ENCODE measurements at places on chromosomes 11 and 22.

- no peak for DNase-seq
Measured at GRCh38 chr22:31950226-31950625, 5.9 kb downstream of the YWHAH start.

GRCh38 chr22:31602259-31602952 lies 59.6 kb downstream of the PISD start:
- peak; percentile 87 for DNase-seq

DNA sequence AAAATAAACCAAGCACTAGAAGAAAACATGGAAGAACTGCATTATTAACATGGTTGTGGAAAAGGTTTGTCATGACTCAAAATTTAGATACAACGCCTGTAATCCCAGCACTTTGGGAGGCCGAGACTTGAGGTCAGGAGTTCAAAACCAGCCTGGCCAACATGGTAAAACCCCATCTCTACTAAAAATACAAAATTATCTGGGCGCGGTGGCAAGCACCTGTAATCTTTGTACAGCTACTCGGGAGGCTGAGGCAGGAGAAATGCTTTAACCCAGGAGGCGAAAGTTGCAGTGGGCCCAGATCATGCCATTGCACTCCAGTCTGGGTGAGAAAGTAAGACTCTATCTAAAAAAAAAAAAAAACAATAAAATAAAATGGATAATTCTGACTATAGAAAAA lies 23.7 kb downstream of the GNB1L start:
- no peak for DNase-seq

GRCh38 chr11:20611445-20611844 lies 12.0 kb downstream of the SLC6A5 start:
- DNase-seq: no peak

- DNase-seq: no peak
Measured at GRCh38 chr22:37284805-37285355, 2.6 kb downstream of the CYTH4 start.

DNA sequence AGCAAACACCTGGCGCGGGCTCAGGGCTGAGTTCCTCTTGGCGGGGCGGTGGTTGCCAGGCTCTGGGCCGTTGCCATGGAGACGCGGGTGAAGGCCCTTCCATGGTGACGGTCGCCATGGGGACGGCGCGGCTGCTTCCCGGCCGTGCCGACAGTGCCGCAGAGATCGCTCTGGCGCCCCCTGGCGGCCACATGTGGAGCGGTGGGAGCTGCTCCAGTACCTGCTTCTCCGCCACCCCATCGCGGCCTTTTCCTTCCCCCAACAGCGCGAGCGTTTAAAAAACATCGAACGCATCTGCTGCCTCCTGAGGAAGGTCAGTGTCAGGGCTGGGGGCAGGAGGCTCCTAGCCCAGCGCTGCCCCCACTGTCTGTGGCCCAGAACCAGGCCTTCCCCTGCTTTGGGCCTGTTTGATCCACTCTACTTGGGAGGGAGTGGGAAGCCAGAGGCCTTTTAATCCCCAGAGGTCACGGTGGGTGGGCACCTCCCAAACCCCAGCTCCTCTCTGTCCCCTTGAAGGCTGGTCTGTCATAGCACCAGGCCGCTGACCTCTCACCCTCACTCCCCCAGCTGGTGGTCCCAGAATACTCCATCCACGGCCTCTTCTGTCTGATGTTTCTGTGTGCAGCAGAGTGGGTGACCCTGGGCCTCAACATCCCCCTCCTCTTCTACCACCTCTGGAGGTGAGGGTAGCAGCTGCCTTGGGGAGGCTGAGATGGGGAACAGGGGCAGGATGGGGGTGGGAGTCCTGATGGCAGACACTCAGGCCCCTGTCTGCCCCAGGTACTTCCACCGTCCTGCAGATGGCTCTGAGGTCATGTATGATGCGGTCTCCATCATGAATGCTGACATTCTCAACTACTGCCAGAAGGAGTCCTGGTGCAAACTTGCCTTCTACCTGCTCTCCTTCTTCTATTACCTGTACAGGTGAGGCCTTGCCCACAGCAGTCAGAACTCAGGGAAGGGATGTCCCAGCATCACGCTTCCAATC lies 4.8 kb downstream of the CNIH2 start:
- DNase-seq: peak; percentile 98

DNA sequence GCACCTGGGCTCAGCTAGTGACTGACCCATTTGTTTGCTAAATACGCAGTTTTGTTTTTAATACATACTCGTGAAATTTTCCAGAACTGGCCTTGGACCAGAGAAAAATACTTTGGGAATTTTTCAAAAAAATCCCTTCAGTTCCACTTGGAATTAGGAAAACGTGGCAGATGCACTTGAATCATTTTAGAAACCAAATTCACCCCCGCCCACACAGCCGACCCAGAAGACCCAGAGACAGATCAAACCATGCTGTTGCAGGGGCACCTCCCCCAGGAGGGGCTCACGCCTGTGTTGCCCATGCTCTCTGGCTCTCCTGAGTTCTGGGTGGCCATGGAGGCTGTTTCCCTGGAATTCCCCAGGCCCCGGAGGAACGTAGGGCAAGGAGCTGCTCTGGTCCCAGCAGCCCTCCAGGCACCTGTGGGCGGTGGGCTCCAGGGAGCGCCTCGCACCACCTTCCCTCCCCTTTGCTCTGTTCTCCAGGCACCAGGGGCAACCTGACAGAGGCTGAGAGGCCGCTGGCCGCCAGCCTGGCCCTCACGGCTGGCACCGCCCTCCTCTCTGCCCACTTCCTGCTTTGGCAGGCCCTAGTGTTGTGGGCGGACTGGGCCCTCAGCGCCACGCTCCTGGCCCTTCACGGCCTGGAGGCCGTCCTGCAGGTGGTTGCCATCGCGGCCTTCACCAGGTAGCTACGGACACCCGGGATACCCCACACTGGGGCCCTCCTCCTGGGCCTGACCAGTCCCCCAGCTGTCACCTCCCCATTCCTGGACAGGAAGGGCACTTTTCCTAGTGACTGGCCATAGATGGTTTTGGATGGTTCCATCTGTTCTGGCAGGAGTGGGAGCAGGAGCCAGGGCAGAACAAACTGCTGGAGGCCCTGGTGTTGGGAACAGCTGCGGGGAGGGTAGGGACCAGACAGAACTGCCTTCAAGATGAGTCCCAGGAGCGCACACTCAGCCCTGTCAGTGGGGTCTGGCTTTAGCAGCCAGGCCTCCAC lies 3.3 kb upstream of the EPS8L2 start:
- DNase-seq: no peak

GRCh38 chr22:47417699-47418098 lies 655.2 kb downstream of the TBC1D22A start:
- DNase-seq: no peak

GRCh38 chr22:42930810-42931420 lies 73.8 kb upstream of the ARFGAP3 start:
- peak; percentile 17 for DNase-seq

- DNase-seq: no peak
Measured at GRCh38 chr11:133343951-133344350, 188.3 kb downstream of the OPCML start.

- DNase-seq: peak; percentile 88
Measured at GRCh38 chr22:38718414-38718813, 12.7 kb downstream of the GTPBP1 start.

DNA sequence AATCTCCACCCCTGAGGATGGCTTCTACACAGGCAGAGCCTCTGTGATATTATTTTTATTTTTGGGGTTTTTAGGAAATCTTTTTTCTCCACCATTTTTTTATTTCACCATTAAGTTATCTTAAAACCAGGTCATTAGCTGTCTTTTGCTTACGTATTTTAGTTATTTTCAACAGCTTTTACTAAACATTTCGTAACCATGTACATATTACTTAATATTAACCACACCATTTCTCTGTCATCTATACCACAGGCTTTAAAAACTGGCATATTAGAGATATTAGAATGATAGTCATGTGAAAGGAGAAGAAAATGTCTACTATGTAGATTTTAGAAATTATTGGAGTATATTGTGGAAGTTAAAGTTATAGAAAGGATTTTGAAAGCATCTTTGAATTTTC lies 37.4 kb downstream of the YAP1 start:
- DNase-seq: no peak

DNA sequence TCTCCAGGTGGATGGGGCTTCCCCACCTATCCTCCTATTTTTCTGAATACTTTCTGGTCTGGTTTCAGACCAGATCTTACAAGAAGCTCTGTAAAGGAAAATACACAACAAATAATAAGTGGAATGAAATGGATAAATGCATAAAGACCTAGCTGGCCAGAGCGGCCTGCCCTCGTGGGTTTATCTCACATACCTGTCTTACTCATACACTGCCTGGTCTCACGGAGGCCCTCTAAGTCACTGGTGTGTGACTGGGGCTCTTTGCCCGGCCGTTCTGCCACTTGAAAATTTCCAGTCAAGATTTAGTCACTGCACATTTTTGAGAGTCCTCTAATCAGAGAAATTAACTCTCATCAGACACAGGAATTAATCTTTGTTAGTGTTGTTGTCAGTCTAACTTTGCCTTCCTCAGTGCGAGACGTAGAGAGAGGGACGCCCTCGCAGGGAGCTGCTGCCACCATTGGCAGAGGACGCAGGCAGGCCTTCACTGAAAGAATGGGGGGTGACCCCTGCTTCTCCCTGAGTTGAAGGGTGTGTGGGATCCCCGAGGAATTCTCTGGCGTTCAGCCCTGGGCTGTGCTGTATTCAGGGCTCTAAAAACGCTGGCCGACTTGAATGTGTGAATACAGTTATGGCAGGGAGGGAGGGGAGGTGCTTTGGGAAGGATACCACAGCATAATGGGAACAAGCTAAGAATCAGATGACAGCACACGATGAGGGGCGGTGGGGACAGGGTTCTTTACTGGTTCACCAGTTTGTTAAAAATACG lies 46.3 kb upstream of the CADM1 start:
- DNase-seq: no peak

- DNase-seq: no peak
Measured at GRCh38 chr22:17970201-17970708, 54.1 kb downstream of the MICAL3 start.

DNA sequence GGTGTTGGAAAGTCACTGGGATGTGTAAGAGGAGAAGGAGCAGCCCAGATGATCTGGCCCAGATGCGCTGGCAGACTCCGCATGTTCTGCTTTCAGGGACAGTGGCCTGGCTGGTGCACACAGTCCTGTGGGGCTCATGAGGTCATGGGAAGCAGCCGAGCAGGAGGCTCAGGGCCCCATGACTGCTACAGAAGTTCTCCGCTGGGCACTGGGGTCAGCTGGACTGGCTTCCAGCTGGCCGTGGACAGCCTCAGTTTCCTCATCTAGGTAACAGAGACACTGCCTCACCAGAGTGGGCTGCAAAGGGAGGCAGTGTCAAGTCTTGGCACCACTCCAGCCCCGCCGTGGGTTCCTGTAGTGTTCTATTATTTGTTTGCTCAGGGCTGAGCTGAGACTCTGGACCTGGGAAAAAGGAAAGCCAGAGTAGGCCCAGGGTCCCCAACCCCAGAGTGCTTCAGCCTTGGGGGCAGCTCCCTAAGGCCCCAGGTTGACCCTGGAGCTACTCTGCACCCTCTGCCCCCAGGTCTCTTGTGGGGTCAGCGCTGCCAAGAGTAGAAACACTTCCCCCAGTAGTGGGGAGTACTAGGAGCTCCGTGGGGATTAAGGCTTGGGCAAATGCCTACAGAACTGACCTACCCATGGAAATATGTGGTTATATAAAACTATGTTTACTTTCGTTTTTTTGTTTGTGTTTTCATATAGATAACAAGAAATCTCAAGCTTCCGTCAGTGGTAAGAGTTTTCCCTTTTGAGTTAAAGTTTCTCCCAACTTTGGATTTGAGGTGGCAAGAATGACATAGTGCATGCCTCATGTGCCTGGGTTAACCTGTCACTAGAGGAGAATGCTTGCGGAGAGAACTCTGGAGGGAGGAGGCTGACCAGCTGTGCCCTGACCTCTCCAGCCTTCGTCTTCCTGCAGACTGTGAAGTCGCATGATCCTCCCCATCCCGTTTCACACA lies 45.3 kb downstream of the MED15 start:
- DNase-seq: peak; percentile 77

DNA sequence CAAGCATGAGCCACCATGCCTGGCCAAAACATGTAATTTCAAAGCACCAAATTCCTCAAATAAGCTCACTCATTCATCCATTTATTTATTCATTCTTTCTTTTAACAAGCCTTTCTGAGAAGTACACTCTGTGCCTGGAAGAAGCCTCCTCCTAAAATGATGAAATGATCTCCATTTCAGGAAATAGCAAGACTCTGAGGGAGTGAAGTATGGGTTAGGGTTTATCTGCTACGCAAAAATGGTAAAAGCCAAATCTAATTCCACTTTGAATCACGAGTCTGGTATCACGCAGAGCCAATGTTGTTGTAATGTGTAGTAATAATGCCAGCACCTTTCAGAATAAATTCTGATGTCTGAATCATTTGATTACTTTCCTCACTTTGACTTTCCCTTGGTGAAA lies 1041.8 kb downstream of the LRRC4C start:
- no peak for DNase-seq

GRCh38 chr11:17164361-17165246 lies 43.2 kb downstream of the PIK3C2A start:
- no peak for DNase-seq

- DNase-seq: no peak
Measured at GRCh38 chr22:28702891-28703290, 23.3 kb upstream of the TTC28 start.

GRCh38 chr11:121067026-121067425 lies 34.0 kb upstream of the TECTA start:
- DNase-seq: no peak

DNA sequence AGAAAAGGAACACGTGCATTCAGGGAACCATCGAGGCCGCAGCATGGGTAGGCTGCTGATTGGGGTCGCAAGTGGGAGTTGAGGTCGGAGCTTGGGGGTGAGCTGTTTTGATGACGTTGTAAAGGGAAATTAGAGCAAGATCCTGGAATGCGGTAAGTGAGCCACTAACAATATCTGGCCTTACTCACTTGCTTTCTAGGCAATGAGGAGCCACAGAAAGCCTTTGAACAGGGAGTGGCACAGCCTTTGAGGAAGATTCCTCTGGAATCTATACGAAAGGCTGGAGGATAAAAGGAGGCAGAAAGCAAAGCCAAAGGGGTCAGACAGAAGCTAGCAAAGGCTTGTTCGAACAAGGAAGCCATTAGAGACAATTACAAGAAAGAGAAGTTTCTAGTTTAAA lies 197.5 kb downstream of the LARGE1 start:
- DNase-seq: no peak

GRCh38 chr11:10587995-10588394 lies 19.5 kb upstream of the LYVE1 start:
- no peak for DNase-seq

GRCh38 chr11:3156282-3156660 lies 8.8 kb downstream of the OSBPL5 start:
- no peak for DNase-seq

GRCh38 chr11:127600674-127601073 lies 600.1 kb upstream of the KIRREL3 start:
- DNase-seq: no peak

- no peak for DNase-seq
Measured at GRCh38 chr11:111448831-111449557, 63.2 kb downstream of the BTG4 start.

GRCh38 chr11:119691020-119691666 lies 37.9 kb downstream of the NECTIN1 start:
- no peak for DNase-seq

GRCh38 chr11:68186061-68186460 lies 27.0 kb downstream of the KMT5B start:
- no peak for DNase-seq

All from AG08396 (cell line).